Spinal cord (tissue), 10 donors: ENCODE measurements at places on chromosomes 4 and X.

DNA sequence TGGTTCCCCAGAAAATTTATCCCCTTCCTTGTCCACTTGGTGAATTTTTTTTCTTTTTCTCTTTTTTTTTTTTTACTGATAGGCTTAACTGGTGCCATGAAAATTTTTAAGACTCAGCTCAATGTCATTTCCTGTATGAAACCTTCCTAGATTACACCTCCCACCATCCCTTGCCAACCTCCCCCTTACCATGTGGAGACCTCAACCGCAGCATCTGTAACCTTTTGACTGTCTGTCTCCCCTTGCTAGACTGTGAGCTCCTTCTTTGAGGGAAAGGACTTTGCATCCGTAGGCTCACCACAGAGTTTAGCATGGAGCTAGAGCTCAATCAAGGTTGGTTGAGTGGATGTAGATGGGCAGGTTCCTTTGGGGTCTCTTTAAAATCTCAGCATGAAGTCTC is 5.2 kb upstream of the PGRMC1 start:
- H3K4me3 ChIP-seq = no peak overlapping the region
- peaks cover 9% of the 10 kb centered on the region for H3K4me1 ChIP-seq
- no peak overlapping the region for H3K27ac ChIP-seq
- no peak for DNase-seq

- H3K36me3 ChIP-seq = no peaks in the 10 kb centered on the region
- no peaks in the 10 kb centered on the region for H3K27me3 ChIP-seq
- H3K27ac ChIP-seq = no peak overlapping the region
- no peak for DNase-seq
- H3K4me3 ChIP-seq = no peak overlapping the region
Observed at GRCh38 chr4:83889802-83890201, 353.9 kb downstream of the GPAT3 start.

DNA sequence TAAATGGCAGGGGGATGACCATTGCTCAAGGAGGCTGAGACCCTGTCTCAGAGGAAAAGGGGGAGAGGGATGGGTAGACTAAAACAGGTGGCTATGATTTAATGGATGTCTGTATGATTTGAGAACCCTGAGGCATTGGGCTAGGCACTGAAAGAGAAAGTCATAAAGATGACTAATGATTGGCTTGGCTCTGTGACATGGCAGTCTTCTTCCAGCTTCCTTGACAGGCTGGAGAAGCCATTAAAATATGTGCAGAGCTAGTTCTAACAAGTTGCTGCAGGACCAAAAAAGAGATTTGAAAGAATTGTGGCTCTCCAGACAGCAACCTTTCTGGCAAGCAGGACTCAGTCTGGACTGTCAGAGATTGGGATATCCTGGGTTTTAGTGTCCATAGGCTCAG is 53.6 kb downstream of the AMER1 start:
- H3K4me3 ChIP-seq = no peak overlapping the region
- H3K4me1 ChIP-seq = no peaks in the 10 kb centered on the region
- no peak for DNase-seq

- H3K36me3 ChIP-seq = no peaks in the 10 kb centered on the region
- no peaks in the 10 kb centered on the region for H3K27me3 ChIP-seq
- no peak overlapping the region for H3K4me3 ChIP-seq
- peak; percentile 54 for DNase-seq
- H3K4me1 ChIP-seq = peaks cover 6% of the 10 kb centered on the region
Observed at GRCh38 chr4:25098964-25099891, 61.0 kb downstream of the SEPSECS start.

- H3K4me3 ChIP-seq = no peak overlapping the region
- peak overlapping the region; percentile 63 for H3K27ac ChIP-seq
- H3K4me1 ChIP-seq = peaks cover 15% of the 10 kb centered on the region
- no peaks in the 10 kb centered on the region for H3K27me3 ChIP-seq
- H3K36me3 ChIP-seq = peaks cover 3% of the 10 kb centered on the region
- DNase-seq = no peak
Observed at GRCh38 chr4:87053802-87054767, 119.3 kb downstream of the AFF1 start.

- peak; percentile 35 for DNase-seq
- no peaks in the 10 kb centered on the region for H3K4me1 ChIP-seq
- no peak overlapping the region for H3K27ac ChIP-seq
Observed at GRCh38 chr4:118772081-118772766, 63.7 kb downstream of the SEC24D start.
